Neural progenitor cell (in vitro differentiated cells): ENCODE measurements at places on chromosomes 13 and 19. TPM values are rescaled to one million over a fixed set of nuclear protein-coding genes. Genes with fewer than 3 reads are reported as not detected.

GRCh38 chr13:71817335-71817734 is 49.7 kb downstream of the DACH1 start:
- DNase-seq, result no peak

DNA sequence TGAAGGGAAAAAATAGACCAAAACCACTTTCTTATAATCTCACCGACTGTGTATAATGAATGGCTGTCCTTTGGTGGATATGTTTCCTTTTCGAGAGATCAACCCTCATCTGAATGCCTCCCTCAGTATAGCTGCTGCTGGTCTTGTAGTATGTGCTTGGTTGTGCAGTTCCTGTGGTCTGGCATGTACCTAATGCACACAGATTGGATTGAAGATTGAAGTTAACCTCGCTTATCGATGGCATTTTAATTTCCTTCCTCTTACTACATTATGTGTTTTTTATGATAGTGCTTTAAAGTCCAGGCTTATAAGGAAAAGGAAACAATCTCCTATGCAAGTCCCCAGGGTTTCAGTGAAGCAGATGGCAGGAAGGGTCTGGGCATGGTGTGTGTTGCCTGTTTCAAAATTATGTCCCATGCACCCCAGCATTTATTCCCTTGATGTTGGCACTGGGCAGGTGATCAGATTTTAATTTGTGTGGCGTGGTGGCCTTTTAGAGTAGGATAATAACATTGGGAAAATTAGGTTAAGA is 334.1 kb downstream of the SHISA2 start:
- no peak for DNase-seq

- DNase-seq, result no peak
Observed at GRCh38 chr19:373391-374182, 29.0 kb upstream of the MIER2 start.

DNA sequence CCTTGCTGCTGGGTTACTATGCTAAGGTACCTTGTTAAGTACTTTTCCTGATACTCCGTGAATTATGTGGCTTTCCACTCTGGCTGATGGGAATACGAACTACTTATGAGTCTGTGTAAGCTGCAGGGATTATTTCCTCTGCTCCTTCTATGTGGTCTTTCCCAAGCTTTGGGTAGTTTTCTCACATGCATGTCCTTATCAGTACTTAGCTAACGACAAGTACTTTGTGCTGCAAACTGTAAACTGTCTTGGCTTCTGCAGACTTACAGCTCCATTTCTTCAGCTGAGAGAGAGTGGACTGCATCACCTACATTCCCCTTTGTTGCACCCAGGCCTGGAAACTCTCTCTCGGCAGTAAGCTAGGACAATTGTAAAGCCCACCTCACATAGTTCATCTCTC is 76.6 kb downstream of the FGF9 start:
- no peak for DNase-seq

IZUMO2 gene
- not detected in 2 replicates for total RNA-seq

- DNase-seq, result no peak
Observed at GRCh38 chr19:39676004-39676403, 20.3 kb downstream of the LGALS16 start.

- no peak for DNase-seq
Observed at GRCh38 chr19:3816566-3817218, 30.5 kb upstream of the MATK start.

DNA sequence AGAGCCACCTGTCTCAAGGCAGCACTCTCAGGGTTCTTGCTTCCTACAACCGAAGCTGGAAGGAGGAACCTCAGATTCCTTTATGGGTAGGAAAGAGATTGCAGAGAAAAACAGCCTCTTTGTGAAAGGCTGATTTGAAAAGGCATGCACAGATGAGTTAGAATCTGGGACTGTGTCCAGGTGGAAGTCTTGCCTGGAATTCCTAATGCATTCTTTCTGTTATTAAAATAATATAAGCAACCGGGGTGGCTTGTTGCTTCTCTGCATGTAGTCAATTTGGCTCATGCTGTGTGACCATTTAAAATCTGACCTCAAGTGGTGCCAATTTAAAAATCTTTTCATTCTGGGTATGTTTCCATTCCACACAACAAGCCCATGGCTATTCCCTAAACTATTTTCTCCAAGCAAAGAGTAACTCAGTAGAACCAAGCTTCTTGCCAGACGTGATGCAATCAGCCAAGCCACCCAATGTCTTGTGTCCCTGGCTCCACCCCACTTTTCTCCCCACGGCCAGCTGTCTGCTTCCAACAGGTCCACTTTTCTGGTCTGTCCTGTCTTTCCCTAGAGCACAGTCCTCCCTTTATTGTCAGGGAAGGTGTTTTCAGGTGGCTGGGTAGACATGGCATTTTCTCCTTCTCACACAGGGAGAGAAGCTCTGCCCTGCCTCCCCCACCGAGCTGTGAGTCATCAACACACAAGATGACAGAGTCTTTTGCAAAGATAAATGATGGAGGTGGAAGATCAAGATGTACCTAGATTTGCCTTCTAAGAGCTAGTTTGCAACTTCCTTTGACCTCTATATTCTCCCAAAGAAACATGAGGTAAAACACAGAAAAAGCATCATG is 394.3 kb downstream of the FOXO1 start:
- no peak for DNase-seq

LILRA1 gene
- not detected in 2 replicates for total RNA-seq

PEPD gene
- 47.0 and 55.1 TPM in 2 replicates for total RNA-seq

GRCh38 chr13:35225582-35225981 is 250.9 kb downstream of the MAB21L1 start:
- peak; percentile 24 for DNase-seq
